ENCODE measurements at places on chromosomes 2 and 18. TPM values are rescaled to one million over a fixed set of nuclear protein-coding genes. Genes with fewer than 3 reads are reported as not detected.

DNA sequence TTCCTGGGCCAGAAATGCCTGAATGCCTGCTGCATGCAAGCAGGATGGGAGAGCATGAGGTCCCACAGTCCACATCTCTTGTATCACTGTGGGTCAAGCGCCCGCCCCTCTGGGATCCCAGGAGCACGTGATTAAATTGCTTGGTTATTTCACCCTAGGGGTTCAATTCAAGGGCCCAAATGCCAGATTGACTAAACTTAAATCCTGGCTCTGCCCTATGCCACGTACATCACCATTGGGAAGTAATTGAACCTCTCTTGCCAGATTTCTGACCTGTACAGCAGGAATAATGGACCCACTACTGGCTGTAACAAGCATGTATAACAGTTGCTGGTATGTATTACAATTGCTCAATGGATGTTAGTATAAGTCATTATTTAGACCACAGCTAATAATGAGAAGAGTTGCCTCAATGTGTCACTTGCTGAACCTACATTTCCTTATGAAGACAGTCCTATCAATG lies 19.9 kb downstream of the FHL2 start:
- H3K27me3 ChIP-seq = no peaks in the 10 kb centered on the region
- H3K4me1 ChIP-seq = no peaks in the 10 kb centered on the region
- no peaks in the 10 kb centered on the region for H3K36me3 ChIP-seq
- DNase-seq = no peak

GRCh38 chr18:21820033-21820810 lies 79.6 kb downstream of the MIB1 start:
- no peak overlapping the region for H3K4me3 ChIP-seq
- H3K4me1 ChIP-seq = no peaks in the 10 kb centered on the region
- peaks cover 5% of the 10 kb centered on the region for H3K36me3 ChIP-seq
- H3K27me3 ChIP-seq = no peaks in the 10 kb centered on the region
- H3K27ac ChIP-seq = no peak overlapping the region
- DNase-seq = no peak

DNA sequence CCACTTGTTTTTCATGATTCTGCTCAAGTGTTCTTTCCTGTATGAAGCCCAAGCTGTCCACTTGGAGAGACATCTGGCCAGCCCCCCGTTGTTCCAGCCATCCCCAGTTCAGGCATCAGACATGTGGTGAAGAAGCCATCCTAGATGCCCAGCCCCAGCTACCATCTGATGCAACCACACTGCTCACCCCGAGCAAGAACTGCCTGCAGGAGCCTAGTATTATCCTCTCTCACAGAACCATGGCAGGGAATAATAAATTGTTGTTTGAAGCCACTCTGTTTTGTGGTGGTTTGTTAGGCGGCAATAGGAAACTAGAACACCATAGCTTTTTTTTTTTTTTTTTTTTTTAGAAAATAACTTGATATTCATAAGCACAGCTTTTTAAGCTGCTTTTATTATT lies 19.5 kb upstream of the DARS1 start:
- no peak overlapping the region for H3K4me3 ChIP-seq
- no peak for DNase-seq
- H3K27me3 ChIP-seq = no peaks in the 10 kb centered on the region
- H3K36me3 ChIP-seq = no peaks in the 10 kb centered on the region
- no peak overlapping the region for H3K27ac ChIP-seq

- no peaks in the 10 kb centered on the region for H3K4me1 ChIP-seq
- peak; percentile 31 for DNase-seq
- no peaks in the 10 kb centered on the region for H3K27me3 ChIP-seq
- H3K4me3 ChIP-seq = no peak overlapping the region
- H3K27ac ChIP-seq = no peak overlapping the region
Measured at GRCh38 chr18:70195852-70196434, 9.5 kb downstream of the RTTN start.

TNFAIP6 gene
- total RNA-seq = not detected

WDR54 gene
- 33.2 TPM for total RNA-seq

DNA sequence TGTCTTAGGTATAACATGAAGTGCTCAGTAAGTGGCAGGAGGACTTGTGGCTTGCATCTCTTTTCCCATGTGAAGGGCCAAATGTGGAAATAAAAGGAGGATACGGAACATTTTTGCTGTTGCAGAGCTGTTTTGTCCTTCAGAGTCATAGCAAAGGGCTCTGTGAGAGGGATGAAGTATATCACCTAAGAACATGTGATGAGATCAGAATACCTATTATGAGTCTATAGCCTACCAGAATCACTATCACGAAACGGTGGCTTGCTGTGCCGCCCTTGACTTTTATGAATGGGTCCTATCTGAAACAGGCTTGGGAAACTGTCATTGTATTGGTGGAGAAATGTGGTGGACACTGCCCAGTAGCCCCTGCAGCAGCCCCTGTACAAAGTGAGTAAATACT lies 67.0 kb upstream of the ITGB6 start:
- H3K4me3 ChIP-seq = no peak overlapping the region
- peaks cover 5% of the 10 kb centered on the region for H3K4me1 ChIP-seq
- H3K27ac ChIP-seq = no peak overlapping the region
- no peak for DNase-seq
- H3K27me3 ChIP-seq = no peaks in the 10 kb centered on the region

- DNase-seq = no peak
- no peaks in the 10 kb centered on the region for H3K4me1 ChIP-seq
- no peaks in the 10 kb centered on the region for H3K27me3 ChIP-seq
- no peaks in the 10 kb centered on the region for H3K36me3 ChIP-seq
- no peak overlapping the region for H3K27ac ChIP-seq
Measured at GRCh38 chr2:150787353-150788093, 300.1 kb upstream of the RND3 start.

DNA sequence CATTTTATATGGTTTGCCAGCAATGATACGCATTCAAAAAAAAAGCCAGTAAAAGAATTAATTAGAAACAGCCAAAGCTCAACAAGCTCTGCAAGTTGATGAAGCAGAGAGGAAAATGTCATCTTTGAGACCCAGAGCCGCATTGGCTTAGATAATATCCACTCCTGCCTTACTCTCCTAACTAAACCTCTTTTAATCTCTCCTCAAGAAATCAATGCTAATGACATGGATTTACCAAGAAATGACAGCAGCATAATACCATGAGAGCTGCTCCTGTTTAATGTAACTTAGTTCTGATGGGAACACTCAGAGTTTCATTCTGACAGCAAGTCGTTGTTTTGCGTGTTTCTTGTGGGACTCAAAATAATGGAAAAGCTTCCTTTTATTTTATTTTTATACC lies 1099.4 kb upstream of the PIK3C3 start:
- DNase-seq = no peak
- H3K4me1 ChIP-seq = no peaks in the 10 kb centered on the region
- no peak overlapping the region for H3K27ac ChIP-seq
- no peaks in the 10 kb centered on the region for H3K27me3 ChIP-seq
- H3K4me3 ChIP-seq = no peak overlapping the region

DNA sequence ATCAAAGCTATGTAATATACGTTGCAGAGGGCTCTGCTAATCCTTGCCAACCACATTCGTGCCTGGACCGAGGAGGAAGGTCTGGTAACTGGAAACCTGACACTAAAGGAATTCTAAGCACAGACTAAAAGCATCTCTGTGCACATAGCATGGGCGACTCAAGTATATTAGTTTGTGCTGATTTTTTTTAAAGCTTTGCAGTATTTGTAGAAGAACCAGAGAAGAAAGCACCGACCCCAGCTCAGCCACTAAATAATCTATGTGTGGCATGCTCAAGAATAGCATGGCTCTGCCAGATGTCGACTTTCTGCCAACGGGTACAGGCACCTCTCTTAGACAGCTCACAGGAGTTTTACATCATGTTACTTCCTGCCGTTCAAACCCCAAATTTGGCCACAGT lies 73.2 kb upstream of the NRP2 start:
- no peaks in the 10 kb centered on the region for H3K36me3 ChIP-seq
- no peaks in the 10 kb centered on the region for H3K27me3 ChIP-seq
- H3K4me1 ChIP-seq = no peaks in the 10 kb centered on the region
- no peak for DNase-seq
- H3K4me3 ChIP-seq = no peak overlapping the region

GPAT2 gene
- 7.4 TPM for total RNA-seq

GRCh38 chr2:239102266-239102665 lies 254.4 kb downstream of the TWIST2 start:
- no peak for DNase-seq
- H3K4me3 ChIP-seq = no peak overlapping the region
- H3K27ac ChIP-seq = no peak overlapping the region
- no peaks in the 10 kb centered on the region for H3K27me3 ChIP-seq
- H3K36me3 ChIP-seq = peaks cover 95% of the 10 kb centered on the region

DNA sequence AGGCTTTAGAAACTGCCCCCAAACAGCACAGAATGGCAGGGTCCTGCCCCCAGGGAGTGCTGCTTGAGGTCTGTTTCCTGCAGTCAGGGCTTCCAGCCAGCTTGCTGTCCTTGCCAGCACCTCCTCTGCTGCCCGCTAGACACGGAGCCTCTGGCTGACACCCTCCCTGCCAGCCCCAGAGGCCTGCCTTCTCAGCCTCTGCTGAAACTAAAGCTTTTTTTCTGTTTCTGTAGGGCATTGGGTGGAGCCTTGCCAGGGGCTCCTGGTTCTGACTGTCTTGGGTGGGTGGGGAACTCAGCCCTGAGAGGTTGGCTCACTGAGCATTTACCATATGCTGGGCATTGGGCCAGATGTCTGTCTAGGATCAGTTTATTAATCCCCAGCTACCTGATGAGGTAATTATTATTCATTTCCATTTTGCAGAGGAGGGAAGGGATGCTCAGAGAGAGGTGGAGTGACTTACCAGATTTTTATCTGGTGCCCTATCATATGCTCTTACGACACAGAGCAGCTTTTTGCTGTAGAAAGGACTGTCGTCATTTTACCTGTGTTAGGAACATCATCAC lies 35.4 kb downstream of the INPP4A start:
- DNase-seq = no peak
- H3K36me3 ChIP-seq = peaks cover 5% of the 10 kb centered on the region
- H3K4me1 ChIP-seq = peaks cover 87% of the 10 kb centered on the region

DNA sequence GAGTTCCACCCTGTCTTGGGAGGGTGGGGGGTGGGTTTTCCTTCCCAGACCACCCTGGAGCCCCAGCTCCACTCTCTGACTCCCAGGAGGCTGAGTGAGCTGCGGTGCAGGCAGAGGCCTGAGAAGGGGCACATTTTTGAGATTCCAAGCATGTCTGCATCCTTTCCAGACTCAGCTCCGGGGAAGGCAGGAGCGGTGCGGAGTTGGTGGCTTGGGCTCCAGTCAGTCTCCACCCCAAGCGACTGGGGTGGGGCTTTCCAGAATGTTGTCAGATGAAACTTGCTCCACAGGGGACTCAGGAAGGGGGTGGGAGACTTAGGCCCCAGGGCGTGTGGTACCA lies 44.2 kb upstream of the HS6ST1 start:
- H3K27ac ChIP-seq = no peak overlapping the region
- DNase-seq = no peak
- no peaks in the 10 kb centered on the region for H3K27me3 ChIP-seq
- H3K4me1 ChIP-seq = no peaks in the 10 kb centered on the region
- H3K4me3 ChIP-seq = no peak overlapping the region
- H3K36me3 ChIP-seq = no peaks in the 10 kb centered on the region

AQP12A gene
- total RNA-seq = not detected

GRCh38 chr2:99619151-99619550 lies 129.3 kb upstream of the REV1 start:
- DNase-seq = no peak
- H3K27ac ChIP-seq = no peak overlapping the region
- no peaks in the 10 kb centered on the region for H3K4me1 ChIP-seq
- no peaks in the 10 kb centered on the region for H3K27me3 ChIP-seq

DNA sequence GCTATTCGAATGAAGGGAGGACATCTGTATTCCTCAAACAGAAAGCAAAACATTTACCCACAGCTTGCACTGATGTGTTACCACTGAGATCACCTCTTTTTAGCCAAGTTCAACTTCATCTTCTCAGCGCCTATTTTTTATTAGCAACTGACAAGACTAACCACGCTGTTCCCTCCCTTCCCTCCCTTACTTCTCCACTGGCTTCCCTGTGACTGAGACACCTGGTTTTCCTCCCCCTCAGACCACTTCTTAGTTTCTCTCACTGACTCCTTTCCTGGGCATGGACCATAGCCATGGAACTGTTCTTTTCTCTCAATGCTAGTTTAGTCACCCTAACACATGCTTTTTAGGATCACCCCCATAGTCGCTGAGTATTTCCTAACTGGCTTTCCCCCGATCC lies 3.3 kb downstream of the L3MBTL4 start:
- no peak for DNase-seq
- no peaks in the 10 kb centered on the region for H3K36me3 ChIP-seq
- H3K4me1 ChIP-seq = no peaks in the 10 kb centered on the region
- H3K27ac ChIP-seq = no peak overlapping the region
- no peak overlapping the region for H3K4me3 ChIP-seq

GRCh38 chr2:143158551-143159485 lies 29.6 kb downstream of the ARHGAP15 start:
- H3K36me3 ChIP-seq = peaks cover 7% of the 10 kb centered on the region
- H3K4me3 ChIP-seq = no peak overlapping the region
- H3K4me1 ChIP-seq = peaks cover 65% of the 10 kb centered on the region

DNA sequence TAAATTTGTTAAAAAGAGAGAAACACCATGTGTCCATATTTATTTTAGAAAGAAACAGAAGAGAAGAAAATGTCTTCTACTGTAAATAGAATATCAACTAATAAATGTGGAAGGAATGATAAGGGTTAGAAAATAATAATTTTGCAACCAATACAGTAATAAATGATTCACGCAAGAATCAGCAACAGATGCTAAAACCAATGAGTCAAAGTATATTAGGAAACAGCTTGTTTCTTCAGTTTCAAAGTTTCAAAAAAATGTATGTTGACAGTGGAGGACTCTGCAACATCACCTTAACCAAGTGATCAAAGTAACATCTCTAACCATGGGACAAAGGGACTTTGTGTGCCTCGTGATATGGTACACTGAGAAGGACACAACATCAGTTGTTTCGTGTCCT lies 147.0 kb downstream of the TWIST2 start:
- H3K4me1 ChIP-seq = no peaks in the 10 kb centered on the region
- DNase-seq = no peak
- H3K27me3 ChIP-seq = no peaks in the 10 kb centered on the region
- H3K36me3 ChIP-seq = no peaks in the 10 kb centered on the region

DNA sequence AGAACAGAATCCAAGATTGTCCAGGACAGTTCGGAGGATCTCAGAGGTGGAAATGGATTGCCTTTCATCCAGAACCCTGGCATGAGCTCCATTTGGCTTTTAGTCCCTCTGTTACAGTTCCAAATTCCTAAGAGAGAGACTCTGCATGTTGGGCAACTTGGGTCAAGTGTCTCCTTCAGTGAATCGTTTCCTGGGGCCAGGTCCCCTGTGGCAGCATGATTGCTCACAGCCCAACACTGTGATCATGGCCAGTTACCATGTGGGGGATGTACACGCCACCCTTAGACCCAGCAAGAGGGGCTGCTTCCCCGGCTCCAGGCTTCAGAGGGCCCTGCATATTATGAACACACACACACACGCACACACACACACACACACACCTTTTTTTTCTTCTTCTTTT lies 118.6 kb upstream of the GLI2 start:
- no peaks in the 10 kb centered on the region for H3K27me3 ChIP-seq
- no peak for DNase-seq
- no peaks in the 10 kb centered on the region for H3K4me1 ChIP-seq
